ENCODE measurements at places on chromosomes 6 and 20. TPM values are rescaled to one million over a fixed set of nuclear protein-coding genes. Genes with fewer than 3 reads are reported as not detected.

The FAM83D gene
- total RNA-seq = 84.0 TPM

The FKBP5 gene
- 14.3 TPM for total RNA-seq

The SGK2 gene
- total RNA-seq = 45.6 TPM

The PAX1 gene
- total RNA-seq = not detected

The DLK2 gene
- total RNA-seq = 0.86 TPM

The HLA-DMA gene
- total RNA-seq = 104 TPM

The RAET1L gene
- 2.3 TPM for total RNA-seq

The VSTM2L gene
- 2.8 TPM for total RNA-seq

The FBXO5 gene
- total RNA-seq = 17.6 TPM

The GSTA3 gene
- not detected for total RNA-seq

- DNase-seq = no peak
These were observed 177.1 kb downstream of the ZDHHC14 start for GRCh38 chr6:157558049-157558448.

- no peak for DNase-seq
These were observed 202.9 kb downstream of the ZNF217 start for GRCh38 chr20:53390770-53391169.

DNA sequence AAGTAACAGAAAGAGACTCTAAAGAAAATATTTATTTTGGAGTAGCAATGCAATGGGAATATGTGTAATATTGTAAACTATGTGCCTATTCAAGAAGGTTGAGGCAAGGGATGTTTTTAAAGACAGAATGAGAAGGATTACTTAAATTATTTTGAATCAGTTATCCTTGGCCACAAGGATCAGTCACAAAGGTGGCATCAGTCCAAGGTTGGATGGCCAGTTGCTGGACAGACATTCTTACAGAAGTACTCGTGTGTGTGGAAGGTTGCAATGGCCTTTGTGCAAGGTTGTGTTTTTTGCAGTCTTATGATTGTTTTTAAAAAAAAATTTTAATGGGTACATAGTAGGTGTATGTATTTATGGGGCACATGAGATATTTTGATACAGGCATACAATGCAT, 2.0 kb downstream of the QRSL1 start:
- DNase-seq = no peak

- no peak for DNase-seq
These were observed 57.4 kb upstream of the MRAP2 start for GRCh38 chr6:83976037-83976755.

GRCh38 chr20:23832775-23833513, 6.4 kb upstream of the CST2 start:
- no peak for DNase-seq

GRCh38 chr6:169263374-169263773, 9.7 kb upstream of the THBS2 start:
- DNase-seq = no peak

DNA sequence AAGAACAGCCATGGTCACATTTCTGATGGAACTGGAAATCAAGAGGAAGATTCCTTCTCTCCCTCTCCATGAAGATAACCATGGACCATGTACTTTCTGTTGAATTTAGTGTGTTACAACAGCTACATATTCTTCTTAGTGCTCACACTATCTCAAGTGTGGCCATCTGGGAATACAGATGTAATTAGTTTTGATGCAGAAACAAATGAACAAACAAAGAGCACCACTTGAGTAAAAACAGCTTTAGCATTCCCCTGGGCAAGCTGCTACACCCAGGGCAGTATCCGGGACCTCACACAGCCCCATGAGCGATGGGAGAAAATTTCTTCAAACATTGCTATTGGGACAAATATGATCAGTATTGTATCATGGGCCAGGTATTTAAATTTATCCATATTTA, 75.2 kb downstream of the RAMACL start:
- no peak for DNase-seq

DNA sequence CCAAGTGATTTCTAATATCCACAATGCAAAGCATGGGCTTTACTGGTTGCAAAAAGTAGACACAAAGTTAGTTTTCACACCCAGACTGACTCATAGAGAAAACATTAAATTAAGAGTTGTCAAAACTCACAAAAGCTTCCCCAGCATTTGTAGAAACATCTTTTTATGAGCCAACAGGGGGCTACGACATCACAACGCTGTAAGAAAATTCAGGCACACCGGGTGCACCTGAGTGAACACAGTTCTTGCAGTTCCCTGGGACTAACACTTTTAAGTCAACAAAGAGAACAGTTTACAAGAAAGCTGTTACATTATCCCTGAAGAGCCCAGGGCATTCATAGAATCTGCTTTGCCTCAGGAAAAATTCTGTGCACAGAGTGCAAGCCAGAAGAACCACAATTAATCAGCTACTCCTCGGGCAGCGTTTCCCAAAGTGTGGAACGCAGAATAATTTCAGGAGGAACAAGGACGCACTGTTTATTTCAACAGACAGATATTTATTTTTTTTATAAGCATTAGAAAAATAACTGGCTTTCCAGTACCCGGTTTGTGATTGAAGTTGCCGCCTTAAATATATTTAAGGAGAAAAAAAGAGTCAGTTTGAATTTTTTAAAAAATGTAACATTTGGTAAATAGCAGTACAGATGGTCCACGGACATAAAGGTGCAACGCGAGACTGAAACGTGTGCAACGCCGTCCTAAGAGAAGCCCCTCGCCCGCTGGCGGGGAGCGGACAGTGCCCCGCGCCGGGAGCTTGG, 1.2 kb downstream of the NCOA5 start:
- DNase-seq = peak; percentile 23

DNA sequence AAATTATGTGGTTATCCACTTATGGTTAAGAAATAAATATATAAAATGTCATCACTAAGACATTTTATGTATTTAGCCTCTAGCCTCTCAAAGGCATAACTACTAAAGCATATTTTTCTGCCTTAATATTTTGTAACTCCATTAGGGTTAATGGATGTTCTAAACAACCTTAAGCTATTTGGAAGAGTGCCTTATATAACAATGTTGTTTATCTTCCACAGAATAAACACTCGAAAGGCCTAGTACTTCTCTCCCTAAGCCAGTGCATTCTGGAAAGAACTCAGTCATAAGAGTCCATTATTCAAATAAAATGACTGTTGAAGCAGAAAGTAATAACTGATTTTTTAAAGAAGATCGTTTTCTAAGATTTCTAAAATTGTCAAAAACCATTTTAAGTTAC, 15.0 kb upstream of the PRIM2 start:
- DNase-seq = no peak

DNA sequence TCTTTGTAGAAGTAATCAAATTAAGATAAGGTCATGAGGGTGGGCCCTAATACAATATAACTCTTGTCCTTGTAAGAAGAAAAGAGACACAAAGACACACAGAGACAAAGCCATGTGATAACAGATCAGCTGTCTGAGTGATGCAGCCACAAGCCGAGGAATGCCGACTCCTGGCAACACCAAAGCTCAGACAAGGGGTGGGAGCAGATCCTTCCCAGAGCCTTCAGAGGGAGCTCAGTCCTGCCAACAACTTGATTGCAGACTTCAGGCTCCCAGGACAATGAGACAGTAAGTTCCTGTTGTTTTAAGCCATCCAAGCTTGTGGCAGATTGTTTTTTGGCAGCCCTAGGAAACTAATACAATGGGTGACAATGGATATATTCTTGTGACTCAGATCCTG, 325.0 kb upstream of the AGPAT4 start:
- DNase-seq = no peak

- DNase-seq = no peak
These were observed 1077.6 kb upstream of the MAP3K7 start for GRCh38 chr6:91664327-91664959.

DNA sequence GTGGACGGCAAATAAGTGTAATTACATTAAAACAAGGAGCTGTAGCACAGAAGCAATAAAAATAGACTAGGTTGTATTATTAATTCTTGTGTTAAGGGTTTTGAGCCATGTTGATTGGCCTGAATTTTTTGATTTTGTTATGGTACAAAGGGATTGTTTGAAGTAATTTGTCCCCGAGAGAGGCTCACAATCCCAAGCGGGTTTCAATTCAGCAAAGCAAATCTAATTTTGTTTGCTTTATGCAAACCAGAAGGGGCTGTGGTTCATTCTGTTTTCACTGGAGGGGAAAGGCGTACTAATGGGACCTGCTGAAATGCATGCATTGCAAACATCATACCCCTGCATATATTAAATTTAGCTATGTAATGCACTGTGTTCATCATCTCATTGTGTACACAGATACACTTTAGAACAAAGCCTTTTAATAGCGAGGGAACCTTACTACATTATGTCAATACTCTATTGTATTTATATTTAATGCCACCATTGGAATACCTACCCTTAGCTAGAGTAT, 379.5 kb upstream of the POU3F2 start:
- DNase-seq = no peak

GRCh38 chr20:55469074-55469473, 536.2 kb downstream of the CBLN4 start:
- DNase-seq = no peak

GRCh38 chr20:35870541-35871258, 83.6 kb downstream of the SCAND1 start:
- DNase-seq = no peak

DNA sequence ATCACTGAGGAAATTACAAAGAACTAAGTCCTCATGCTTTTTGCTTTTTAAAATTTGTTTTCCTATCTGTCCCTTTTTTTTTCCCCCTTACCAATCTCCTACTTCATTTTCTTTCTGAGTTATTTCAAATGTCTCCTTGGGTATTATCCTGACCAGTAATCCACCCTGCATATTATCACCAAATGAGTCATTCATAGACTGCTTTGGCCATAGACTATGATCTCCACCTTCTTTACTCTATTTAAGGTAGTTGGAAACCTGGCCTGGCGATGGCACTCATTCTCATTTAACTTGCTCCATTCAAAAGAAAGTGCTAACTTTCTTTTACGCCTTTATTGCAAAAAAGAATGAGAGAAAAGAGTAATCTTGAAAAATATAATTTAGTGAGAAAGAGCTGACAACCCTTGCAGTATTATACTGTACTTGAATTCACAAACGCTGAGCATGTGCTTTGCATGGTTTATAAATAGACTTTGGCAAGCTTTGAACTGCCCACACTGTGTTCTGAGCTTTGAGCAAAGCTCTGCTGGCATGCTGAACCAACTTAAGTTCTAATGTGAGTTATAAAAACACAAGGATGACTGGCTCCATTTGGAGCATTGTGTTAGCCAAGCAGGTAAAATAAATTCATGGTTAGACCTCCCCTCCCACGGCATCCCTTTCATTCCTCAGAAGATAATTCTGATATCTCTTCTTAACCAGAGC, 198.9 kb downstream of the NKAIN2 start:
- DNase-seq = no peak

- DNase-seq = no peak
These were observed 52.8 kb downstream of the TOMM6 start for GRCh38 chr6:41840326-41840725.

DNA sequence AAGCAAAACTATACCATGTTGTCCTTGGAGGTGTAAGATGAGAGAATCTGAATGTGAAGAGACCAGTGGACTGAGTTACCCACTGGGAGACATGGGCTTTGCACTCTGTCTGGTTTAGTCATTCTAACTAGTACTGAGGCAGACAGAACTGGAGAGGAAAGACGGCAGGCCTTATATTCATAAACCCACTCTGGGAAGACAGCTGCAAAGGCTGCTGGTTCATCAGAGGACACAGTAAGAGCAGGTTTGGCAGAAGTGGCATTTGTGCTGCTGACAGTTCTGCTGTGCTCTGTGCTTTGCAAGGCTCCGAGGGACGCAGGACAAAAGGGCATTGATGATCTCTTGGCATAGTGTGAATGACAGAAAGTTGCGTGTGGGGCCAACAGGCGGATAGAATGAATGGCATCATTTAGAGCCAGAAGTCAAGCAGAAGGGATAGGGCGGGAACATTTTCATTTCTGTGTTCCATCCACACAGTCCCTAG, 142.3 kb upstream of the TENT5A start:
- no peak for DNase-seq

DNA sequence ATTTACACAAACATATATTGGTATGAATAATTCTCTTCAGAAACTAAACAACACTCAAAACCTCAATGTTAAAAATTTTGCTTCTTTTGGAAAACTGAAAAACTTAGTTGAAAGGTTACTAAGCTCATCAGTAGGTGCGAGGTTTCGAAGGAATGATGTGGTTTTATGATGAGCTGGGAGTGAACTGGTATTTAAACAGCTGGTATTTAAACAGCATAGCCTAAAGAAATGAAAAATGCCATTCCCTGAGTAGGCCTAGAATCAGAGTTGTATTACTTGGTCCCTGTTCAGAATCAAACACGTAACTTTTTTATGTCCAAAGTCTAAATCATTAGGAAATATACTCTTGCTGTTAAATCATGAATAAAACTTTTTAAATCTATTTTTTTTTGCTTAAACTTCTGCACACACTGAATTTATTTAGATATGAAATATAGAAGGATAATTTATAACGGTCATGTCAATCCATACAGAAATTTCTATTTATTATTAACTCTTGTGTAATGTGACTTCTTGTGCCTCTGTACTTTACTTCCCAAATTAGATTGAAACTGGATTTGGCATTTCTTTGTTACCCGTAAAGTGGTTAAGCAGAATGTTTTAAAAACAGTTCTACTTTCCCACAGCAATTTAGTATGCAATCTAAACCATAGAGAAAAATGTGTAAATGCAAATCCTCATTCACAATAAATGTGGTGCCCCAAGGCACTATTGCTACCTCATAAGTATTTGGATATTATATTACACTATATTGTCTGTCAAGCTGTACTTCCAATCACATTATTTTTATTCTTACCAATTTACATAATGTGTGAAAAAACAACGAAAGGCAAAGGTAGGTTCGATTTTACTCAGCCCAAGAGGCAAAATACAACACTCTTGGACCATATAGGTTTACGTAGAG, 124.1 kb downstream of the HS3ST5 start:
- DNase-seq = no peak

GRCh38 chr6:134980846-134981245, 30.9 kb upstream of the ALDH8A1 start:
- DNase-seq = no peak

- DNase-seq = peak; percentile 29
These were observed 40.5 kb downstream of the FAM110A start for GRCh38 chr20:873875-874607.

DNA sequence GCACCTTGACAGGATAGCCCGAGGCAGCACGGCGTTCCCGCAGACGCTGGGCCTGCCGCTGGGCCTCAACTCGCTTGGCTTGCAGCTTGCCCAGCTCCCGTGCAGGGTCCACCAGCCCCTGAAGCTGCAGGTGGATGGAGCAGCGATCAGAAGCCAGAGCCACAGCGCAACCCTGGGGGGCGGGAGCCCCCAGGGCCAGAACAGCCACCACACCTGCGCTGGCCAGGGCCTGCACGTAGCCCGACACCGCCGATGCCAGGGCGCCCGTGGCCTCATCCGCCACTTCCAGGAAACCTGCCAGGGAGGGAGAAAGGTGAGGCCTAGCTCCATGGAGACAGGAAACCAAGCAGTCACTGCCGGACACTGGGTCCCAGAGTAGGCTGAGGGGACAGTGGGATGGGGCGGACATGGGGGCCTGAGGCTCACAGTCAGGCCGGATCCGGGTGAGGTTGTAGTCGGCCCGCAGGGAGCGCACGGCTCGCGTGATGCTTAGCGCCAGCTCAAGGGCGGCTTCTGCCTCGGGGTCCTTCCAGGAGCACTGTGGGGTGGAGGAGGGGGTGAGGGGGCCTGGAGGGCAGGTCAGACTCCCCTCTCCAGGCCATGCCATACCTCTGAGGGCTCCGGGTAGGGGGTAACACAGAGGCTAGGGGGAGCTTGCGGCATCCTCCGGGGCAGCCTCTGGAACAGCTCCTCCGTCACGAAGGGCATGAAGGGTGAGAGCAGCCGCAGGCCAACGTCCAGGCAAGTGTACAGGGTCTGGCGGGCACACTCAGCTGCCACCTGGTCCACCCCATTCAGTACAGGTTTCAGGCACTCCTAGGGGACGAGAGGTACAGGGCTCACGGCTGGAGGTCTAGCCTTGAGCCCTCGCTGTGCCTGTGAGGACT, 2.1 kb upstream of the VWA7 start:
- DNase-seq = no peak

Data from Calu3 (cell line).